SJSA1 (cell line): ENCODE measurements at places on chromosomes 16 and 17. TPM values are rescaled to one million over a fixed set of nuclear protein-coding genes. Genes with fewer than 3 reads are reported as not detected.

DNA sequence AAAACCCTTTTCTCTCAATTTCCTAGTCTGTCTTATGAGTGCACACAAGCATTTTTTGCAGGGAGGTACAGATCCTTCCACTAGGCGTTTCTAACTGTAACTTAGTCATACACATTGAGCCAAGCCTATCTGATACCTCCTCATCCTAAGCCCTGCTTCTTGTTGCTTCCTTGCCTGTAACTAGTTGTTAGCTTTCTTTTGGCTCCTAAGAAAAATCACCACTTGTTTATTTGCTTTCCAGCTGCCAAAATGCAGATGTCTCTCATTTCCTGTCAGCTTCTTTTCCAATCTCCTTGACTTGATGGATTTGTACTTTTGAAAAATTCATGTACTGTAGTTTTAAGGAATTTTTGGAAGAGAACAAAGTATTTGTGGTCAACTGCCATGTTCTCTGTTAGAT, 73.7 kb downstream of the TNRC6C start:
- peaks cover 51% of the 10 kb centered on the region for H3K4me1 ChIP-seq
- H3K27ac ChIP-seq = peak overlapping the region; percentile 29
- H3K27me3 ChIP-seq = no peaks in the 10 kb centered on the region
- no peak overlapping the region for H3K4me3 ChIP-seq
- peaks cover 14% of the 10 kb centered on the region for H3K36me3 ChIP-seq

MYH3 gene
- 0.13 and 0.66 TPM in 2 replicates for total RNA-seq

GRCh38 chr17:21171970-21172510, 41.9 kb downstream of the TMEM11 start:
- H3K27me3 ChIP-seq = no peaks in the 10 kb centered on the region
- peaks cover 3% of the 10 kb centered on the region; the same call in 1 of the 2 replicates for H3K36me3 ChIP-seq
- H3K4me1 ChIP-seq = no peaks in the 10 kb centered on the region

DNA sequence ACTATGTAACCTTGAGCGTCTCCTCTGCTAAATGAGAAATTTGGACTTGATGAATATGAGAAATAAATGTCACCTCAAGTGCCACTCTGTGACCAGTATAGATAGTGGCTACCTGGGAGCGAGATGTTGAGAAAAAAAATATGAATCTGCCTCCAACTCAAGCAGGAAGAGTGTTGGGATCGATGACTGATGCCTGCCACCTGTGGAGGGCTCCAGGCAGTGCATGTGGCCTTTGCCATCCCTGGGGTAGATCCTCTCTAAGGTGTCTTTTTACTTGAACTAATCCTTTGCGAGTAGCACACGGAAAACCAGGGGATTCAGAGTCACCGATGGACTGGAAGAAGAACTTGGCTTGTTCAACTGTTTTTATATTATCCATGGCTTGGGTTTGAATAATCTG, 9.4 kb downstream of the CCDC182 start:
- no peak for DNase-seq
- H3K27ac ChIP-seq = no peak overlapping the region
- no peaks in the 10 kb centered on the region for H3K4me1 ChIP-seq
- H3K27me3 ChIP-seq = peaks cover 26% of the 10 kb centered on the region

EPN3 gene
- 0.03 TPM in 1 of 2 replicates, not detected in the other for total RNA-seq

NPIPA7 gene
- total RNA-seq = 1.4 TPM in 1 of 2 replicates, not detected in the other

GRCh38 chr17:16037636-16038035, 38.0 kb downstream of the TTC19 start:
- H3K36me3 ChIP-seq = peaks cover 84% of the 10 kb centered on the region
- H3K27ac ChIP-seq = no peak overlapping the region
- no peak overlapping the region for H3K4me3 ChIP-seq

OR1F1 gene
- not detected in 2 replicates for total RNA-seq

CCDC154 gene
- total RNA-seq = not detected in 2 replicates

DNA sequence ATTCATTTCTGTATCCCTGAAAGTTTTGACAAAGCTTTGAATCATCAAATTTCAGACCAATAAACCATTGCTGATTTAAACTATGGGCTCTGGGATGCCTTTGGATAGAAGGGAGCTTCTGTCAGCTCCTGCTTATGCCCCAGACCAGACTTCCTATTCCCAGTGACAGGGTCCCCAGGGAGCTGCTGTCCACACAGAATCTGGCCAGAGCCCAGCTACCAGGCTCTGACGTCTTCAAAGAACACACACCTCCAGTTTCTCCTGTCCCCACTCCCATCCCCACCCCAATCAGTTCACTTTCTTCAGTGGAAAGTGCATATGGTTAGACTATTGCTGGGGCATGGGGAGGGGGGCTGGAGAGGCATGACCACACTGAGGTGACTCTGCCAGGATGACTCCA, 51.6 kb upstream of the SREBF1 start:
- H3K36me3 ChIP-seq = peaks cover 56% of the 10 kb centered on the region
- DNase-seq = no peak
- H3K4me1 ChIP-seq = no peaks in the 10 kb centered on the region; the same call in 1 of the 2 replicates
